Activated naive CD4-positive, alpha-beta T cell treated with anti-CD3 and anti-CD28 coated beads, Interleukin-2, amount 10 ng/mL, durations not matched to agents 7 days and 5 days (primary cell): ENCODE measurements at places on chromosomes 1 and 21.

DNA sequence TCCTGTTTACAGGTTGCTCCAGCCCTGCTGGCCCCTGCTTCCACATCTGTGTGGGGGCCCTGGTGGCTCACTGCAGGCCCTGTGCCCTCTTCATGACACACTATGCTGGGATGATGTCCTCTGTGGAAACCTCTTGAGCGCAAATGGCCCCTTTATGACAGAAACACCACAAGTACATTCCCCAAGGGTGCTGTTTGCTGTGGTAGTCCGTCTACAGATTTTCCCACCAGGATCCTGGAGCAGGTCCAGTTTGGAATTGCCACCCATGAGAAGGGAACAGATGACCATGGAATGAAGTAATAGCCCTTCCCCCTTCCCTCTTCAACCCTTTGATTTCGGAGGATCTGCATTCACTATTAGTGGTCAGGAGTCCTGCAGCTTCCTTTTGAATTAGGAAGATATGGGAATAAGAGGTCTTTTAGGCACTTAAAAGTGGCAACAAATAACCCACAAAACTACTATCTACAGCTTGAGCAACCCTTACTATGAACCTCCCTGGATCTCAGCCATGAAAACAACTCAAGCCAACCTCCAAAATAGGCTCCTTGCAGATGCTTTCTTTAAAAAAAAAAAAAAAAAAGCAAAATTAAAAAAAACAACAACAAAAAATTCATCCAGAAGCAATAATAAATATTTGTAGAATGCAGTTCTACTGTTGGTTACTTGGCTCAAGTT, 121.9 kb upstream of the TSPAN2 start:
- no peak for DNase-seq

DNA sequence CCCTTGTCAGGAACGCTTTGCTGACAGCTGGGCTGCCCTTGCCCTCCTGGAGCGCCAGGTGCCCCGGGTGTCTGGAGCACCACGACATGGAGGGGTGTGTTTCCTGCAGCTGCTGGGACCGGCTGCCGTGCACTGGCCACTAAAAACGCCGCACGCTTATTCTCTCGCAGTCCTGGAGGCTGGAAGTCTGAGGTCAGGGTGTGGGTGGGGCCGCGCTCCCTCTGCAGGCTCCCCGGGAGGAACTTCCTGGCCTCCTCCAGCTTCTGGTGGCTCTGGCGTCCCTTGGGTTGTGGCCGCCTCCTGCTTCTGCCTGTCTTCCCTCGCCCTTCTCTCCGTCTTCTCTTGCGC, 28.0 kb upstream of the PLCH2 start:
- no peak for DNase-seq

DNA sequence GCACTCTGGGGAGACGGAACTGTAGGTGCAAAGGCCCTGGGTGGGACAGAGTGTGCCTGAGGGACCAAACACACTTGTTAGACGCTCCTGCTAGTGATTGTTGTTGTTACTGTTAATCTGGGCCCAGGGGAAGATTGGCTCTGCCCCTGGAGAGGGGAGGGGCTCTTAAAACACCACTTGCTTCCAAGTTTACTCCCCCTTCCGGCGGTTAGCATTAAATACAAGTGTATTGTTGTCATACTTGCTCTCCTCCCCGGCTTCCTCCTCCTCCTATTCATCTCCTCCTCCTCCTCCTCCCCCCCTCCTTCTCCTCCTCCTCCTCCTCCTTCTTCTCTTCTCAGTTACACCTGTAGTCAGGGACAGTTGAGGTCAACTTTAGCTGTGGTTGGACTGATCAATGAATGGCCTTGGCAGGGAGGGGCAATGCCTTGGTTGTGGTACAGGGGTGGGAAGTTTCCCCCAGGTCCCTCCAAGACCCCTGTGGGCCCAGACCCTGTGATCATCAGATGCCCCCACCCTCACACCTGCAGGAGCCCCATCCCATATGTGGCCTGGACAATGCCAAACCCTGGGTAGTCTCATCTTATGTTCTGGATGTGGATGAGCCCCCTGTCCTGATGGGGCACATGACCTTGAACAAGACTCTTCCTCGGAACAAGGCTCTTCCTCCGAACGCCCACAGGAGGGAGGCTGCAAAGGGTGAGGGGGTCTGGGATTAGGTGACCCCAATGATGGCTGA, 217.3 kb downstream of the PTPRU start:
- DNase-seq: no peak

DNA sequence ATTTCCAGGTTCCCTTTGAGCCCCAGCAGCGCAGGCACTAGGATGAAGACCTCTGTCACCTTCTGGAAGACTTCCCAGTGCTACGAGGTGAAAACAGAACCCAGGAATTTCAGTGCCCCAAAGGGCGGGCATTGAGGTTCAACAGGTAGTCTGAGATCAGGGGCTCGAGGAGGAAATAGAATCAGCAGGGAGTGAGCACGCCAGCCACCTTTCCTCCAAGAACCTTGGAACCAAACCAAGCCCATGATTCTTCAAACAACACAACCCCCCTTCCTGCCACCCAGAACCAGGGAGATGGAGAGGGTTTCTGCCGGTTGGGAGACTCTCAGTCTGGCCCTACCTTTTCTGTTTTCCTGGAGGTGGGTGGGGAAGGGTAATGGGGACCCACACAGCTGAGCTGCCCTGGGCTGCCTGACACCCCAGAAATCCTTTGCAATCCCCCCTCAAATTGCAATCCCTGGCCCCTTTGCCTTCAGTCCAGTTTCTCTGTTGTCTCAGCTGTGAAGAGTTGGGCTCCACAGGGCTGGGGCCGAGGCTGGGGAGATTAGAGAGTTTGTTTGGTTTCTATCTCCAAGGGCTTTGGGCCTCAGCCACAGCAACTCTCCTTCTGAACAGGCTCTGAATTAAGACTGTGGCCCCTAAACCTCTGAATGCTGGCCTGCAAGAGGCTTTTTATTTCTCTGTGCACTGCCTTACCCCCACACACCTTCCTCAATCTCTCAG, 11.9 kb downstream of the SLC41A1 start:
- no peak for DNase-seq

GRCh38 chr1:20192871-20193411, 6.6 kb upstream of the PLA2G2C start:
- no peak for DNase-seq

DNA sequence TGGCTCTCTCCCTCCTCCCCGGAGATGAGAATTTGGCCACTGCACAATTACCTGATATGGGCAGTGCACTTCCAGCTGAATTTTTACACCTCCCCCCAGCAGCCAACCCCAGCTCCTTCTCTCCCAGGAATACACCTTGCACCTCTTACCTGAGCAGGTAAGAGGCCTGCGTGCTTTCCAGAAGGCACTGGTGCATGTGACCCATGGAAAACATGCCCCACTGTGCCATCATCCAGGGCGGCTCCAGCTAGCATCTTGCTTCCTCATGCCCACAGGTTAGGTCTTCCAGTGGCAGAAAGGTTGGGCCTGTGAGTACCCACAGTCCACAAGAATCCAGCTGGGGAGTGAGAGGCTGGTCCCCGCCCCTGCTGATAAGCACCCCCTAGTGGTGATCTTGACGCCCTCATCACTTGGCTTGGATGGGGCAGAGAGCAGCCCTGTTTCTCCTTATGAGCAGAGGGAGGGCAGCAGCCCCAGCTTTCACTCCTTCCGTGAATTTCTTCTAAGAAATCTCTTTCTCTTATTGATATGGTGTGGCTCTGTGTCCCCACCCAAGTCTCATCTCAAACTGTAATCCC, 57.8 kb downstream of the EDARADD start:
- DNase-seq: peak; percentile 52

DNA sequence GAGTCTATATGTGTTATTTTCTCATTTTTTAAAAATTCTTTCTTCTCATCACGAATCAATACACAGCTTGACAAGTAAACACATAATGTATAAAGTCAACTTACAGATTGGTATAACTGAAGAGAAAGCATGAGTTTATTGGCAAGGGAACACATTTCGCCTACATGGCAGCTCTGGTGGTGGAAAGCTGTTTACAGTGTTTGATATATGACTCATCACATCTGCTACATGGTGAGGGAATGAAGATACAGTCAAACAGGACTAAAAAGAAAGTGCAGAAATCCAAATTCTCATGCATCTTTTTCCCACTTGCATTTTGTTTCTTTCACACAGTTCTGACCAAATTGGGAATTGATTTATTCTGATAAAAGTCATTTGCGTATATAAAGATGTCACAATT, 122.2 kb upstream of the ADGRL4 start:
- no peak for DNase-seq

- no peak for DNase-seq
Measured at GRCh38 chr21:41011951-41012366, 156.0 kb upstream of the BACE2 start.

DNA sequence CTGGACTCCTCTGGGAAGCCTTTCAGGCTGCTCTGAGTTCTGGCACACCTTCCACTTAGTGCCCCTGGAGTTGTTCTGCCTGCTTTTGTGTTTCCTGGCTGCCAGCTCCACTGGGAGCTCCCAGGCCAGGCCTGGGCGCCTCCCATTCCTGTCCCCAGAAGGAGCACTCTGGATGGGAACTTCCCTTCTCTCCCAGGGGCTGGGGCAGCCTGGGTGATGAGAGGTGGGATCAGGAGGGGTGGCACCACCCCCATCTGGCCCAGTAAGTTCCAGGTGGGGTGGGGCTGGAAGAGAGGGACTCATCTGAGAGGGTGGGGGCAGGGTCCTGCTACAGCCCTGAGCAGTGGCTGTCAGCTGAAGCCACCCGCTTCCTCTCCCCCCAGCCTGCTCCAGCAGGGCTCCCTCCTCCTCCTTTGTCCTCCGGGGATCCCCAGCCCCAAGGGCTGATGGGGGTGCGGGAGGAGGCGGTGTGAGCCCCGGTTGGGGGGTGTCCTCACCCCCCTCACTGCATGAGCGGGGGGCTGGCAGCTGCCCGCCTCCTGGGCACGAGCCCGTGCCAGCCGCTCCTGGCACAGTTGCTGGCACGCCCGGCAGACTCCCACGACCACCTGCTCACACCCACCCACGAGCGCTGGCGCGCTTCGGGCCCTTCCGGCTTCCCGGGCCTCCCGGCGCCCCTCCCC, 4.7 kb downstream of the FOXO6 start:
- no peak for DNase-seq

DNA sequence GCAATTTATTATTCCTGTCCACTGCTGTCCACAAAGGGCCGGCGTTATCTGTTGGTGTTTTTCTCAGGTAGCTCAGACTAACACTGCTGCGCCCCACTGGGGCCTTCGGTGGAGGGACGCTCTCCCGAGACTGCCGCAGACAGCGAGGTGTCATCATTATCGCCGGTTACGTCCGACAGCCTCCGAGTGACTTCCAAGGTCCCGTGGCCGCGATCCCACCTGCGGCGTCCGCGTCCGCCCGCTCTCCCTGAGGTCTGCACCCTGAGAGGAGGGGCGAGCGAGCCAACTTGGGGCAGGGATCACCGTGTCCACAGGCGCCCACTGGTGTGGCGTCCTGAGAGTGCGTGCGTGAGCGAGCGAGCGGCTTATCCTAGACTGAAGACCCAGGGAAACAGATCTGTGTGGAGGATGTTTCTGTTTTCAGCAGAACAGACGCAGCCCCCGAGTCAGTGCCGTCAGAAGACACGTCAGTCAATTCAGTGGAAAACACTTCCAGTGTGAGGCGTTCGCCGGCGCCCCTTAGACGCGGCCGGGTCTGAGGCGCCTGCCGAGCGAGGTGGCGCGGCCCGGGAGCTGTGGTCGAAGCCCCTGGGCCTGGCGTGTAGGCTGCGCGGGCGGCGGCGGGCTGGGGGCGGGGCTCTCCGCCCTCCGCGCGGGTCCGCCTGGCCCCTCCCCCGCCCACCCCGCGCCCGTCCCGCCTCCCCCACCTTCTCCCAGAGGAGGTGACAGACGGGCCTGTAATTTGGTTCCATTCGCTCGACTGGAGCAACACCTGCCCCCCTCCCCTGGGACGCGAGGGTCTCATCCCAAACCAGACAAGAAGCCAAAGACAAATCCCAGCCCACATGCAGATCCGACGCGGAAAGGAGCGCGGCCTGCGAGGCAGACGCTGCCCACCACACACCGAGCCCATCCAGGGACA, 12.6 kb downstream of the NHLH2 start:
- peak; percentile 29 for DNase-seq

DNA sequence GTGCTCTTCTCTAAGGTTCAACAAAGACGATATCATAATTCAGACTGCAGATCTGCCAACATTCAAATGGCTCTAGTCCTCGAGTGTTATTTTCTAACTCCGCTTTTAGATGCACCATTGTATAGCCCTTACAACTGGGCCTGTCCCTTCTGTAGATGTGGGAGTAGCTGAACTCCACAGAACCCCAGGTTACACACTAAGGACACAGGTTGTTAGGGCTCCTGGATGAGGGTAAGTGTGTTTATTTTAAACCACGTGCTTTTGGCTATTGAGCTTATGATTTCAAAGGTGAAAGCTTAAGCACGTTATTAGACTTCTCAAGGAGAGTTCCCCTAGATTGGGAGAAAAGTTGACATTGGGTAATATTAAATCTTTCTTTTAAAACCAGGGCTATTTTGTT, 64.7 kb downstream of the MPZL1 start:
- DNase-seq: no peak

DNA sequence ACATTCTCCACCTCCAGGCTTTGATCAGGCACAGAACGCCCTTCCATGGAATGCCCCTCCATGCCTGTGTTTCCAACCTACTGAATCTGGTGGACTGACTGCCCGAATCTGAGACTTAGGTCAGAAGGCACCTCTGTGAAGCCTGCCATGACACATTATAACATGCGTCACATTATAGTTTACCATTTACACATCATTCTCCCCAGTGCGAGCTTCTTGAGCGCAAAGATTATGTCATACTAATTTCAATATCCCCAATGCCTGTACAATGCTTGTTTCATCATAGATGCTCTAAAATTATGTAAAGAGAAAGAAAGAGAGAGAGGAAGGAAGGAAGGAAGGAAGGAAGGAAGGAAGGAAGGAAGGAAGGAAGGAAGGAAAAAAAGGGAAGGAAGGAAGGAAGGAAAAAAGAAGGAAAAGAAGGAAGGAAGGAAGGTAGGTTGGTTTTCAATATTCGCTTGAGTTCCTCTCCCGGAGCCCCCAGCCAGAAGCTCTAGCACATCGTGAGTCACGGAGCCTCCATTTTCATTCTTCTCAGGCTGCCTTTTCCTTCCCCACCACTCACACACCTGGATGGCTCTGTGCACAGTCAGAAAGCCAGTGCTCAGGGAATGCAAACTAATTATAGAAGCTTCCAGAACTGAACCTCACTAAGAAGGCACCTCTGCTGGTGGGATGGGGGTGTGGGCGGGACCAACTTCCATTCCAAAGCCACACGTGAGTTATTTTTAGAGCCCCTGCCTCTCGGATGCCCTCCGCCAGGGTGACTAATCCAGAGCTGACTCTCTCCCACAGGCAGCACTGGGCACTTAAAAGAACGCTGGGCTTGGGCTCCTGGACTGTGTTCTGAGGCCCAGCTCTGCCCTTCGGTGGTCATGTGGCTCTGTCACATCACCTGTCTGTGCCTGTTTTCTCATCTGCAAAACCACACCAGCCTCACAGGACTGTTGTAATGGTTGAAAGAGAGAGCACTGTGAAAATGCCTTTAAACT, 27.4 kb downstream of the LAMB3 start:
- DNase-seq: no peak

DNA sequence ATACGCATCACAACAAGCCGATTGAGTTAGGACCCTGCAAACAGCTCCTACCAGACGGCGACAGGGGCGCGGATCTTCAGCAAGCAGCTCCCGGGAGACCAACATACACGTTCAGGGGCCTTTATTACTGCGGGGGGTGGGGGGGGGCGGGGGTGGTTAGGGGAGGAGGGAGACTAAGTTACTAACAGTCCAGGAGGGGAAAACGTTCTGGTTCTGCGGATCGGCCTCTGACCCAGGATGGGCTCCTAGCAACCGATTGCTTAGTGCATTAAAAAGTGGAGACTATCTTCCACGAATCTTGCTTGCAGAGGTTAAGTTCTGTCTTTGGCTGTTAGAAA, 162.0 kb downstream of the RUNX1 start:
- no peak for DNase-seq

- DNase-seq: no peak
Measured at GRCh38 chr21:33481314-33481943, 1.7 kb upstream of the TMEM50B start.
